ENCODE measurements at places on chromosomes 6 and 20. TPM values are rescaled to one million over a fixed set of nuclear protein-coding genes. Genes with fewer than 3 reads are reported as not detected.
A peak's percentile ranks its signal among the peaks of the same experiment; 100 is the strongest.

The RFX6 gene
- total RNA-seq: not detected

The EPPIN gene
- total RNA-seq: not detected

The HELZ2 gene
- total RNA-seq: 29.2 TPM

GRCh38 chr6:163352011-163352685 is 62.4 kb upstream of the QKI start:
- DNase-seq: no peak

The GPLD1 gene
- not detected for total RNA-seq

- no peak for DNase-seq
These were observed 55.3 kb upstream of the LY86 start for GRCh38 chr6:6533176-6533575.

GRCh38 chr6:86516087-86516486 is 421.2 kb upstream of the HTR1E start:
- DNase-seq: no peak

DNA sequence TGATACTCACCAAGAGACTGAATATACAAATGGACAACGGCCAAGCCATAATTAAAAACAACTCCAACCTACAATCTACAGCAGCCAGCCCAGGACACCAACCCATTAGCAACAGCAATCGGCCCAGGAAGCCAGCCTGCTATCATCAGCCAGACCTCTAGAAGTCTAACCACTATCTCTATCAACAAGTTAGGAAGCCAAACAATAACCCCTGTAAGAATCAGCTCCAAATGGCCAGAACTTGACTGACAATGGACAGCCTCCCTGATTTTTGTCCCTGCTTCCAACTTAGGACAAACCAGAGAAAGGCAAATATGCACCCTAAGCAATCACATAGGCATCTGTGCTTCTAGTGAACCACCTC is 511.8 kb upstream of the JARID2 start:
- DNase-seq: no peak

The DOK5 gene
- 5.7 TPM for total RNA-seq

- no peak for DNase-seq
These were observed 24.9 kb upstream of the HDGFL1 start for GRCh38 chr6:22544476-22544875.

DNA sequence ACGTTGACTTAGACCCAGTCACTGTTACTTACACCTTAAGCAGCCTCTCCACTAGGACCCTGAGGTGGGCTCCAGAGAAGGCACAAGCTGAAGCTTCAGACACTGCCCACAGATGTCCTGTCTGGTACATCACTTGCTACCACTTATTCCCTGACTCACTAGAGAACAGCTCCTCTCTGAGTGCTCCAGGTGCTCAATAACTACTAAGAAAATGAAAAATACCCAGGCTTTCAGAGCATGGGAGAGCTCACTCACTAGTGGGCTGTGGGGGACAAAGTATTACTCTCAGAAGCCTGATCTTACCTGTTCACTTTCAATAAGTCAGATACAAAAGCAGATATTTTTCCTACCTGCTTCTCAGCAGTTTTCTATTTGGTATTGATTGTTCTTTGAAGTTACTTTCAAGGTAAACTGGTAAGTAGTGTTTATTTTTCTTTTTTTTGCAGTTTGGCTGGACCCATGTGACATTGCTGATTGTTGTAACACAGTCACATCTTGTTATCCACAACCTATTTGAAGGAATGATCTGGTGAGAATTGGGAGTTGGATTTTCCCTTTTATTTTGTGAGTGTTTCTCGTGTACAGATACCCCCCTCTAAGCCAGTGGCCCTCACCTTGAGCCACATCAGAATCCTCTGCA is 55.9 kb downstream of the CDS2 start:
- no peak for DNase-seq

The TMEM181 gene
- 34.5 TPM for total RNA-seq

The RIMS1 gene
- total RNA-seq: 0.44 TPM

GRCh38 chr6:35015476-35015875 is 125.7 kb downstream of the TCP11 start:
- no peak for DNase-seq

GRCh38 chr6:89787660-89788328 is 31.8 kb downstream of the MDN1 start:
- DNase-seq: no peak

GRCh38 chr6:21087188-21087587 is 506.4 kb upstream of the SOX4 start:
- no peak for DNase-seq

DNA sequence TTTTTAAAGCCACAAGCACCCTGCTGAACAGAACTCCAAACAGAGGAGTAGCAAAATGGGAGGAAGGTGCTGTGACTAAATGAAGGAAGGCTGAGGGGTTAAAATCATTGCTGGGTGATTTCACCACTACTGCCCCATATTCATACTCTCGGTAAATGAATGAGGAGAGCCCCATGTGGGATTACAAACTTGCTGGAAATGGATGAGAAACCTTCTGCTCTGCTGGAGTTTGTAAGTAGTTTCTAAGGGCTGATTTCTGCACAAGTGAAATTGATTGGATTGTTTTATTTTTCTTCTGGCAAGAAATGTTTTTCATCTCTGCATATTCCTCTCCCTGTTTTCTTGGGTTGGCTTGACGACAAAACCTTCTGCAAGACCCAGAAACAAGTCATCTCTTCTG is 533.5 kb upstream of the MMS22L start:
- DNase-seq: no peak

The RWDD1 gene
- total RNA-seq: 44.2 TPM

- DNase-seq: no peak
These were observed 84.4 kb downstream of the EYA2 start for GRCh38 chr20:46978951-46979491.

DNA sequence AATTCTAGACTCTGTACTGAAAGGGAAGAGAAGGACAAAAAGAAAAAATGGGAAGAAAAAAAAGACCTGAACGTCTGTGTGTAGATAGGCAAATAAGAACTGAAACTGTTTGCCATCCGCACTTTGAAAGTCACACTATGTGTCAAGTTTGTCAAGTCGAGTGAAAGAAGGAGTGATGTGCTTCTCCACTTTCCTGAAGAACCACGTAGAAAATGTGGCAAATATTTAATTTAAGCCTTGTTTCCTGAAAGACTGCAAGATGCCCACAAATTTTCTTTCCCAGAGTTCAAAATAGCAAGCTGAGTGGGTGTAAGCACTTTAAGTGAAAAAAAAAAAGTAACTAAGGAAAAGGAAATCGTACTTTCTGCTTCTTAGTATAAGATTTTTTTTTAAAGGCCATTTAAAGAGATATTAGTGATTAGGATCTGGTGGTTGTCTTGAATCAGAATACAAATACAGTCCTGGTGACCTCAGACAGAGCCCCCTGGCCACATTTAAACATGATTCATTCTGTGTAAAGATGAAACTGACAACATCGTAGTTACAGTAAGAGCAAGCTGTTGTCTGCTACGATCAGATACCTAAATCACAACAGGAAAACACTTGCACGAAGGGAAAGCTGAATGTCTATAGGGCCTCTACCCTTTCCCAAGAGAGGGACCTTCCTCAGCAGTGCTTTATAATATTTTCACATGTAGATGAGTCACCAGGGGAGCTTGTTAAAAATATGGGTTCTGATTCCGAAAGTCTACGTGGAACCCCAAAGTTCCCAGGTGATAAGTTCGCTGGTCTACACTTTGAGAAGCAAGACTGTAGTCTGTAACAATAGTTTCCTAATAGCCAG is 102.3 kb downstream of the HIVEP2 start:
- DNase-seq: peak; percentile 91

DNA sequence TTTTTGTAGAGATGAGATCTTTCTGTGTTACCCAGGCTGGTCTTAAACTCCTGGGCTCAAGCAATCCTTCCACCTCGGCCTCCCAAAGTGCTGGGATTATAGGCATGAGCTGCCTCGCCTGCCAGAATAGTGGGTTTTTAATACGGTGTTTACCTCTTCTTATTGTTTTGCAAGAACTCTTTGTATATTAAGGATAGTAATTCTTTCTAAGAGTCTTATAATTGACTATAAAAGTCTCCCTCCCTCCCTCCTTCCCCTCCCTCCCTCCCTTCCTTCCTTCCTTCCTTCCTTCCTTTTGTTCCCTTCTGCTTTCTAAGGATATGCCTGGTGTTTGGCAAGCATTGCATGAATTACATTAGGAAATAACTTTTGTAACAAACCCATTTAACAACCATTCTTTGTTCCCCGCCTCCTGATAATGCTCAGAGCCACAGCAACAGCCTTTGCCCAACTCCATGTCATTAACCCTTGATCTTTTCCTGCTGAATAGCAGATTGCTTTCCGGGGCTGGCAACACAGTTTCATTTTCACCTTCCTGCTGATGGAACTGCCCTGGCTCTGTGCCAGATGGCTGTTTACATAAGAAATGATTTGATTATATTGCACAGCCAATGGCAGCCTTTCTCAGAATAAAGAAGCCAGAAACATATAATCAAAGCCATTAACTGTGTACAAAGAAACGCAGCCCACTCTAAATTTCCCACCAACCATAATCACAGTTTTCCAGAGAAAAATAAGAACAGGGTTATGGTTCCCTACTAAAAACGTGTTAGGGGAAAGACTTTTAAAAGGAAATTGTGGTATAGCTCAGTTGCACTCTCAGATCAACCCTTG is 143.7 kb upstream of the PTPN1 start:
- DNase-seq: peak; percentile 86

GRCh38 chr20:53186635-53187034 is 214.5 kb downstream of the TSHZ2 start:
- DNase-seq: no peak

- no peak for DNase-seq
These were observed 9.0 kb downstream of the NFATC2 start for GRCh38 chr20:51533291-51534172.

DNA sequence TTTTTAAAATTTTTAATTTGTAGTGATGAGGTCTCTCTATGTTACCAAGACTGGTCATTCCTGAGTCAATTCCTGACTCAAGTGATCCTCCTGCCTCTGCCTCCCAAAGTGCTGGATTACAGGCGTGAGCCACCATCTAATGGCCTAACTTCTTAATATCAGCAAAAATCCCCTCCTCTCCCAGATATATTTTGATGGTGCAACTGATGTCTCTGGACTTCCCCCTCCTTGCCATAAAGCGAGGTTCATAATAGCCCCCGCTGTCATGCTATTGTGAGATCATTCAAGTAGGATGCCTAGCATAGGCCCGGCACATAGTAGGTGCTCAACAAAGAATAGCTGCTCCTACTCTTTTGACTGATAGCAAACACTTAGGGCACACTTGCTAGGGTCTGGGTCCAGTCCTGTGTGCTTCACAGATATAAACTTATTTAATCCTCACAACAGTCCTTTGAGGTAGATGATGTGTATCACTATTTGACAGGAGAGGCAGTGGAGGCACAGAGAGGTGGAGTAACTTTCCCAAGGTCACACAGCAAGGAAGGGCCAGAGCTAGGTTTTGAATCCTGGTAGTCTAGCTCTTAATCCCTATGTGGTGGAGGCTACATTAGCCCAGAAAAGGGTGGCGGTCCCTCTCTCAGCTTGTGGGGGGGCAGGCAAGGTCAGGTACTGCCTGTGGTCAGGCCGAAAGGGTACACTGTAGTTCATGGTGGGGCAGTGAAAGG is 14.6 kb downstream of the SRC start:
- DNase-seq: no peak

The TNNC2 gene
- not detected for total RNA-seq

The SLC22A2 gene
- not detected for total RNA-seq

- DNase-seq: no peak
These were observed 141.9 kb upstream of the GJE1 start for GRCh38 chr6:141990840-141991239.

GRCh38 chr20:14566505-14566904 is 229.1 kb upstream of the FLRT3 start:
- no peak for DNase-seq

GRCh38 chr6:79564636-79565035 is 27.4 kb upstream of the LCA5 start:
- DNase-seq: no peak

- no peak for DNase-seq
These were observed 159.8 kb upstream of the SYNDIG1 start for GRCh38 chr20:24309596-24309995.

The LCA5 gene
- 4.2 TPM for total RNA-seq

DNA sequence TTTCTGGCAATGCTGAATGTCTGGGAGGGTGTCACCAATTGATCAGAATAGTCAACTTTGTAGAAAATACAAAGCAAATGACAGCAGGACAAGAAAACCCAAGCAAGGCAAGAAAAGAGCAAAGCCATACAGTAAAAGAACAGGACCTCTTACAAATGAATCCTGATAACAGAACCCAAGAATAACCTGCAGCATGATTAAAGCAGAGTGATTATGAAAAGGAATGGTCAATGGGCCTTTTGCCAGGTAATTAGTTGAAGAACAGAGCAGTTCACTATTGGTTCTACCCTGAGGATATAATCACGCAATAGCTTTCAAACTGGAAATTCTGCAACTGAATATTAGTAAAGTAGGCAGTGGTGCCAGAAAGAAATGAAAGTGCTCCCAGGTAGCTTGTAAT is 319.8 kb downstream of the FRK start:
- DNase-seq: no peak

DNA sequence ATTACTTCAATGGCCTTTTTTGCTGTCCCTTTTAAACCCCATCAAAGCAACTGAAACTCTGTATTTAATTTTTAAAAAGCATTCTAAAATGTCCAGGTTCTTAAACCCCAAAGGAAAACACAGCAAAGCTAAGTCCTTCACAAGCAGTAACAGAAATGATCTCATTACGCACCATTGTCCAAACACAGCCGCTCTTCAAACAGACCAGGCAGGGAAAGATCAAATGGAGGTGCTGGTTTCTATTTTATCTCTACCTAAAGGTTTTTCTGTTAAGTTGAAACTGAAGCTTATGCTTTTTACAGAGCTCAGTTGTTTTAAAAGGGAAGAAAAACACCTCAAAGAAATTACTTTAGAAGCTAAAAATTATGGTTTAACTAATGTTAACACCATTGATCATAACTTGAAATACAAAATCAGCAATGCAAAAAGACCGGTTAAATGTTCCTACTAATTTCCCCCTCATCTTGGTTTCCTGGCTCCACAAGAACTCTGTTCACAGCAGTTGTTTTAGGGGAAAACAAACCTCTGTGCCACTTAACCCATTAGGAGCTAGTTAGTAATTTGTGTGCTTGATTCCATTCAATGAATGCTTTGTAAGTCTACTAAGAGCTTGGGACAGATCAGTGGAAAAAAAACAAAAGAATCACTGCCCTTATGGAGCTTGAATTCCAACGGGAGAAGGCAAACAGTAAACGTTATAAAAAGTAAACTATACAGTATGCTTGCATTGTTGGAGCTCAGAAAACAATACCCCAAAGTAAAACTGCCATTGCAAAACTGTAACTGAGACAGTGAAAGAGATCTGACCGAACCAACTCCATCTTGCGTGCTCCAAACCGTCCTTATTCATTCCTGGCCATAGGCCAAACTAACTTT is 87.4 kb downstream of the CD24 start:
- DNase-seq: no peak

The PARD6B gene
- total RNA-seq: 0.07 TPM

- no peak for DNase-seq
These were observed 6.9 kb downstream of the SNAP25 start for GRCh38 chr20:10225439-10226060.
